ENCODE measurements at places on chromosomes 4 and X.
A peak's percentile ranks its signal among the peaks of the same experiment; 100 is the strongest.

GRCh38 chr4:100926039-100926717 lies 408.4 kb upstream of the EMCN start:
- no peak for DNase-seq

DNA sequence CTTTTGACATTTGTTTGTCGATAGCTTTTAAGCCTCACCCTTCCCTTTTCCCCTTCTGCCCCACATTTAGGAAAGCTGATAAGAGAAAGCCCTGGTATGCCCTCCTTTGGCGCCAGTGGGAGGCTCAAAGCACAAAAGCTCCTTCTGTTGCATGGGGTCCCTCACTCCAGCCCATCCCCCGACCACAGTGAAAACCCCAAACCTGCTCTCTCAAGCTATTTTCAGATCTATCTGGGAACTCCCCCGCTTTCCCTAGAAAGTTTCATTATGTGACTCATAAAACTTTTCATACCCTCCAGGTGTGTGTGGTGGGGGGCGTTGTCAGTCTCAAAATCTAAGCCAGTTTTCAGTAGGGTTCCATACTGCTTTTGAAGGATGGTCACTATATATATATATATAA lies 259.0 kb upstream of the PCDH7 start:
- DNase-seq = no peak

DNA sequence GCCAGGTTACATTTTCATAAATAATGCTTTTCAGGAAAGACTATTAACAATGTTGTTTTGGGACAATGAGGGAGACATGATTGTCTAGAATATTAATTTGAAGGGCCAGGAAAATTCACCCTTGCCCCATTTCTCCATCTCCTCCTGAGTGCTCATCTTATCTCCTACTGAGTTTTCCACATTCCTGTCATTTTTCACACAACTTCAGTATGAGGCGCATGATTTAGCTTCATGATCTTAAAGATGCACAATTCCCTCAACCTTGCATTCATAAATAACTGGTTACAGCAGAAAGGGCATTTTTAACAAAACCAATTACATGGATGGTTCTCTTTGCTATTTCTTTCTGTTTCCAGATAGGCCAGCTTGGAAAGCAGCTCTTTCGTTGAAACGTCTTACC lies 1699.2 kb upstream of the IGFBP7 start:
- DNase-seq = no peak

GRCh38 chr4:11700751-11701226 lies 272.1 kb upstream of the HS3ST1 start:
- DNase-seq = no peak

DNA sequence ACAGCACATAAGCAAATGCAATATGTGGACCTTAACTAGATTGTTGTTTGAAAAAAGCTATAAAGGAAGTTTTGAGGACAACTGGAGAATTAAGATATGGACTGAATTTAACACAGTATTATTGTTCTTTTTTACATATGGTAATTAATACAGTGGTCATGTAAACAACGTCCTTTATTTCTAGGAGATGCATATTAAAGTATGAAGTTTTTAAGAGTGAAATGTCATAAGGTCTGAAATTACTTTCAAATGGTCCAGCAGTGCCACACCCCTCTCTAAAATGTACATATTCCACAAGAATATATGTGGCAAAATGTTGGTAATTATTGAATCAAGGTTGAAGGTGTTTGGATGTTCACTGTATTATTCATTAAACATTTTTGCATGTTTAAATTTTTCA lies 40.9 kb downstream of the WDFY3 start:
- DNase-seq = no peak

GRCh38 chr4:10456595-10457254 lies 501 bp downstream of the ZNF518B start:
- DNase-seq = peak; percentile 53

- DNase-seq = no peak
These were observed 19.9 kb upstream of the STIM2 start for GRCh38 chr4:26840786-26841185.

DNA sequence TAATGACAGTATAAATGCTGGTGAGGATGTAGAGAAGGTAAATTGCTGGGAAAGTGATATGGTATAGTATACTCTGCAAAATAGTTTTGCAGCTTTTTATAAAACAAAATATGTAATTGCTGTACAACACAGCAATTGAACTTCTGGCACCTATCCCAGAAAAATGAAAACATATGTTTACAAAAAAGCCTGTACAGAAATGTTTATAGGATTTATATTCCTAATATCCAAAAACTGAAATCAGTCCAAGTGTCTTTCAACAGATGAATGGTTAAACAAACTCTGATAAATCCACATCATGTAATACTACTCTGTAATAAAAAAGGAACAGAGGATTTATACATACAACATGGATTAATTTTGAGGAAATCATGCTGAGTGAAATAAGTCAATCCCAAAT lies 198.4 kb upstream of the ACTRT1 start:
- DNase-seq = no peak

DNA sequence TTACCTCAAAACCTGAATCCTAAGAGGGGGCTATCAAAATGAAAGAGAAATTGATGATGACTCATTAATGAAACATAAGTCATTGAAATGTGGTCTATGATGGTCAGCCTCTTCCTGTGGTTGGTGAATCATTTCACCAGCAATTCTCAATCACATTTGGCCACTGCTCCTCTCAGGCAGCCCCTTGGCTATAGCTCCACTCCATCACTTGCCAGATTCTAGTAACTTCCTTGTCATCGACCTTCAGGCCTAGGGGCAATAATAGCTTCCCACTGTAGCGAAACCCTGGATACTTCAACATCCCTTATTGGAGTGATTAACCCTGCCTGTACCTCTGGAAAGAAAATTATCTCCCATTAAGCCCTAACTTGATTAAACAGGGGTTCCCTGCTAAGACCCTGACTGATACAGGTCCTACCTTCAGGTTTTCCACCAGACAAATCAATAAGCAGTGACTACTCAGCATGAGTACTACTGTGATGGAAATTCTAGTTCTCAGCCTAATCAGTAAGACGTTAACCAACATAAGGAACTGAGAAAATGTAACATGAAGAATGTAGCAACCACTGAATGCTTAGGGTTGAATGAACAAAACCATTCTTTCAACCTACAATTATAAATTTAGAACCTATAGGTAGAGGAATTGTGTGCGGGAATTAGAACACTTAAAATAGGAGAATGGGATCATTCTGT lies 30.4 kb downstream of the ADH7 start:
- DNase-seq = no peak

DNA sequence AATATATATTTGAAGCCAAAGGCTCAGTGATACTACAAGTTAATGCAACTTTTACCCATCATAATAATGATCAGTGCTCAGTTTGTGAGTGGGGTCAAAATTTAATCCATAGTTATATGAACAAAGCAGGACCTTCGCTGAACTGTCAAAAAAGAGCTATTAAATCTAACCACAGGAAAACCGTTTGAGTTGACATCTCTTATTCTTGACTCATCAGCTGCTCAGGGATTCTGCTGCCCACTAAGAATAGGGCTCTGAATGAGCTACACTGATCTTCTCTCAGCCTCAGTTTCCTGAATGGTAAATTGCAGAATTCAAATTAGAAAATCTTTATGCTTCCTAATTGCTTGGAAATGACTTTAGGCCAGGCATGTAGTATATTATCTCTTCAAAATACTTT lies 44.9 kb upstream of the NAP1L5 start:
- no peak for DNase-seq

DNA sequence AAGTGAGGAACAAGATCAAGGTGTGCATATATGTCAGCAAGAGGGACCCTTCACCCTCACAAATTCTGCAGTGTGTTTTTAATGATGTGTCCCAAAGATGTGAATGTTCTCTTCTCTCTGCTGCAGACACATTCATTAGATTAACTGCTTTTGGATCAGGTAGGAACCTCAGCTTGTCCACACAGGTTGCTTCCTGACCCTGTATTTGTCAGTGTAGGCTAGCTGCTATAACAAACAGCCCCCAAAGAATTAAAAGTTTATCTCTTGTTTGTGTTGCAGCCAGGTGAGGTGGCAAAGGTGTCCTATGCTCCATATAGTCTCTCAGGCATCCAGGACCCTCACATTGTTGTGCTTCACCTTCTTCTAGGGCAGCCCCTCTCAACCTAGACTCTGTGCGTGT lies 17.8 kb downstream of the XG start:
- no peak for DNase-seq

- no peak for DNase-seq
These were observed 66.3 kb downstream of the WWC2 start for GRCh38 chr4:183165376-183165775.

DNA sequence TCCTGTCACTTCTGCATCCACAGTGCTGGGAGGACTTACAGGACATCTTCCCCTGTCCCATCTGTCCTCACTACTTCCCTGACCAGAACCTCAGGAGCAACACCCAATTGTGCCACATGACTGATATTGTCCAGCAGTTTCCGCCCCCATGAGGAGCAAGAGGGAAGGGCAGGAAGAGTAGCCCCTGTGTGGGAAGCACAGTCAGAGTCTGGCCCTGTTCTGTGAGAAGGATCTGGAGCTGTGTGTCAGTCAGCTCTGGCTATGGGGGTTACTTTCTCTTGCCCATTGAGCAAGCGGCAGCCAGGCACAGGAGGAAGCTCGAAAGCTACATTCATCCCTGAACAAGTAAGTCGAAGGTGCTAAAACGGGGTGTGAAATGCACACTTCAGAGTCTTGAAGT lies 14.8 kb upstream of the TRIM60 start:
- DNase-seq = no peak

- DNase-seq = no peak
These were observed 13.4 kb downstream of the CFAP97 start for GRCh38 chr4:185190306-185190856.

GRCh38 chr4:127623797-127624083 lies 9.0 kb upstream of the INTU start:
- no peak for DNase-seq

DNA sequence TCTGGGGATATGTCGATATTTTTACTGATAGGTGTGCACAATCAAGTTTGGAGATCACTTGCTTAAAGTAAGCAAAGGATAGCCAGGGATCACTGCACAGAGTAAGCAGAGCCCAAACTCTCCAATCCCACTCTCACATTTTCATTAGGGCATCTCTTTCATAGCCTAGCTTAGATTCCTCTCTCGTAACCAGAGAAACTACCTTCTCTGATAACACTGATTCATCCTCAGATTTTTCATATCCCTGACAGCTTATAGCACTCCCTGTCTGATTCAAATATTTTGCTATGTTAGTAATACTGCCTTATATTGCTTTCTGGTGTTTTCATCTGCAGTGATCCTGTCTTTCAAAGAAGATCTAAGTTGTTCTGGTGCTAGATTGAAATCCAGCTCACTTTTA lies 123.7 kb downstream of the CBLL2 start:
- DNase-seq = no peak

DNA sequence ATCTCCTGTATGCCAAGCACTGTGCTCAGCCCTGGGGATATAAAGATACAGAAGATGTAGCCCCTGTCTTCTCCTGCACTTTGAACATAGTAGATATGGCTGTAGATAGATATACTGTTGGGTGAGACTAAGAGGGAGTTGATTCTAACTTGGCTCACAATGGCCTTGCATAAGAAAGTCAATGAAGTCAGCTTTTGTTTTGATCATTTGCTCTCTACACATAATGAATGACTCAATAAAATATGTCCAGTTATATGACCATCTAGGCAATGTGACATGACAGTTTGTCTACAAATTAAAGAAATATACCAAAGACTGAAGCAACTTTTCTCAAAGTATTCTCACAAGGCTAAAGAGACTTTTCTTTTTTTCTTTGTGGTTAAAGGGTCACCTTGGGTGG lies 147.6 kb upstream of the DIPK2B start:
- no peak for DNase-seq

GRCh38 chrX:132909643-132910042 lies 48.8 kb downstream of the HS6ST2 start:
- no peak for DNase-seq

DNA sequence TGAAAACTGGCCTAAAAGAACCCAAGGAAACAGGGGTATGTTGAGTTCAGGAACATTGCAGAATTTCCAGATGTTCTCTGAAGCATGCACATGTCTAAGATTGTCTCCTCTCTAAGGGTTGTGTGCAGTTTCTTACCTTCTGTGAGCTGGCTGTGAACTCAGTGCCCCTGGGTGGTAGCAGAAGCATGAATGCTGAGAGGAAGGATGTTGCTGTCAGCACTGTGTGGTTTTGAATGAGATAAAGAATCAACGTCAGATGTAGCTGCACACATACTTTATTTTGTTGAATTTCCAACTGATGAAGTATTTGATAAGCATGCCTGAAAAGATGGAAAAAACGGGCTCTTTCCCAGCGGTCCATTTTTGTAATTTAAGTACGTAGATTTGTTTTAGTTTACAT lies 23.8 kb upstream of the CD38 start:
- peak; percentile 14 for DNase-seq

- peak; percentile 17 for DNase-seq
These were observed 147.4 kb downstream of the SMIM20 start for GRCh38 chr4:26061248-26061986.

GRCh38 chr4:114282937-114283336 lies 303.5 kb upstream of the ARSJ start:
- no peak for DNase-seq

- DNase-seq = no peak
These were observed 38.2 kb downstream of the C4orf50 start for GRCh38 chr4:5979981-5980380.

DNA sequence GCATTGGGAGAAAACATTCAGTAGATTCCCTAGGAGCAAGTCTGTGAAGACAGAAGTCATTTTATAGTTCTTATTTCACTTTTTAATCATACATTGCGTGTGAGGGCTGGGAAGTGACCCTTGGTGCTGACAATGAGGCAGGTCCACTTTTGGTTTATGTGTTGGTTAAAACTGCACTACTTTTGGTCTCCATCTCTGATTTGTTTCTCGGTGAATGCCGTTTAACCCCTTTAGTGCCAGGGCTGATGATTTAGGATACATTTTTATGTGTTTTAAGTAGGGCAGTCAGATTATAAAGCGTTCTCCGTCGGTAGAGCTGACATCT lies 110.4 kb downstream of the AFF1 start:
- no peak for DNase-seq

DNA sequence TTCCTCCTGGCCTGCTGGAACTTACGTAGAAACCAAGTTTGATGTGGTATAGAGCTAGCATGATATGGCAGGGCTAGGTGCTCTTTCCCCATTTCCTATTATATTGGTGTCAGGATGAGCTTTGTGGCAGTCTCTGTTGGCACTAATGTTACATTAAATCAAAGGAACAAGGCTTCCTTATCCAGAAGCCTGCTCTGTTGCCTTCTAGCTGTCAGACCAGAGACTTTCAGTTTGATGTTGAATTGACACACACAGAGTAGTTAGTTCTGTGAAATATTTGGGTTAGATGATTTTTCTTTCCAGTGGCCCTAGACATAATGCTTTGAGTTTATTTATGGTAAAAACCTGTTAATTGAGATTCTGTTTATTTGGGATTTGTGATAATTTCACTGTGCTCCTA lies 10.0 kb downstream of the CNKSR2 start:
- DNase-seq = no peak

GRCh38 chrX:13937370-13938050 lies 92.2 kb downstream of the GEMIN8 start:
- DNase-seq = peak; percentile 30

All from RPMI8226 (cell line).